ENCODE measurements at places on chromosomes 6 and 20.

- DNase-seq = peak; percentile 27
Observed at GRCh38 chr20:43448748-43449535, 8.8 kb upstream of the SRSF6 start.

DNA sequence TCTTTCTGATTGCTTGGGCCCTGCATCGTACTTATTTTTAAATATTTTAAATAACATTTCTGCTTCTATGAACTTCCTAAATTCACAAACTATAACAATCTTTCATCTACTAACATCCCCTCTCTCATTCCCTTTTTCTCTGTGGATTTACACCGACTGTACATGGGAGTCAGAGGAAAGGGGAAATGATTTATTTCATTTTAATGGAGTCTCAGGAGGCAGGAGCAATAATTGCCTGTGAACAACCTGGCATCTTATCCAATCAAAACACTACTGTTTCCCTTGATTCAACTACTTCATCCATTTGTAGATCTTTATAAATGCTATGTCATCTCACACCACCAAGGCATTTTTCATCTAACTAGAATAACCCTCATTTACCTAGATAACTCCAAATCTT is 89.6 kb downstream of the FHL5 start:
- no peak for DNase-seq

DNA sequence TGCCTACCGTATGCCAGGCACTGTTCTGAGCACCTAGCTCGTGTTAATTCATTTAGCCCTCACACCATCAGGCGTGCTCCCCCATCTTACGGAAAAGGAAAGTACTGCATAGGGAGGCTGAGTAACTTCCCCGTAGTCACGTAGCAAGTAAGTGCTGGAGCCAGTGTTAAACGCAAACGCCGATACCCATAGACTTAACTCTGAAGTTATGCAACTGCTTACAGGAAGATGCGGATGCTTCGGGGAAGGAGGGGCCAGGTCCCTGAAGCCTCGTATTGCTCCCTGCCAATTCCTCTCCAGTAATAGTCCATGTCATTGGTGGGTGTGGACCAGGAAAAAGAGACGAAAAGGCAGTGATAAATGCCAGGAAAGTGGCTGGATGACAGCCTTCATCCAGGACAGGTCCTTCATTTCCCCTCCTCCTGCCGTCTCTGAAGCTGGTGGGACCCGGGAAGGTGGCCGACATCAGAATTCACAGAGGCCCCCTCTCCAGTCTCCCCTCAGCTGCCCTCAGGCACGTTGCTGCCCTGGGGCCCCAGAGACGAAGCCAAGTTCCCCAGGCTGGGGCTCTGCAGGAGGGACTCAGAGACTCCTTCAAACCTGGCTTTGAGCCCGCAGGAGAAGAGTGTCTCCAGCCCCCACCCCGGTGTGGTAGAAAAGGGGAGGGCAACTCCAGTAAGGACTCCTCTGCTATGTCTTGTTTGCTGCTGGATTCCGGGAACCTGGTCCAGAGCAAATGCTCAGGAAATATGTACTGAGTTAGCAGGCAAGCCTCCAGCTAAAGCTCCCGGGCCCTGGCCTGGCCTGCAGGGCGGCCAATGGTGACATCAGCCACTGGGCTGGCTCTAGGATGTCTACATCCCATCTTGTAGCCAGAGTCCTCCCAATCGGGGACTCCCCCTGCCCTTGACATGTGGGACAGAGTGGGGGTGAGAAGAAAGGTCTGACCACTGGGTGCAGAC is 37.8 kb downstream of the RAB44 start:
- peak; percentile 57 for DNase-seq

- DNase-seq = no peak
Observed at GRCh38 chr20:62551407-62552323, 75.9 kb upstream of the GATA5 start.

DNA sequence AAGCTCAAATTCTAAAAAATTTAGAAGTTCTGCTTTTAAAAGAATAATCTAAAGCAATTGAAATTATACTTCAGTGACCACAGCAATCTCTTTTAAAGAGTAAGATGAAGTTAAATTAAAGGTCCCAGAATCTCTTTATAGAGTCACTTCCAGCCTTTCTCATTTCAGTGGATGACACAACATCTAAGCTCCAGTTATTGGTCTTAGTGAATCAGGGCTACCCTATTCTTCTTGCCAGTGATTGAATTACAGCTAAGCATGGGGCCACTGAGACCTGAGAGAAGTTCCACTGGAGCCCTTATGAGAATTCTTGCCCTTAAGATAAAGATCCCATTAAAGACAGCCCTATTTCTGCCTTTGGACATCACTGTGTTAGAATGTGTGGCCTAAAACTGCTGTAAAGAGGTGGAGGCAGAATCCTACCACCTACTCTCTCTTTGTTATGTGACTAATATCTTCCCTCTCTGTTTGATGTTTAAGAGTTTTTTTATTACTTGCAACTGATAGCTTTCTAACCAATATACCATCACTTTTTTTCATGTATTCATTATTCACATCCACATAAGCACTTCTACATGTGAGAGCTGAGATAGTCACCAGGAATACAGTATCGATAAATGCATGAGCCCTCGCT is 128.6 kb downstream of the UNC5CL start:
- DNase-seq = no peak

DNA sequence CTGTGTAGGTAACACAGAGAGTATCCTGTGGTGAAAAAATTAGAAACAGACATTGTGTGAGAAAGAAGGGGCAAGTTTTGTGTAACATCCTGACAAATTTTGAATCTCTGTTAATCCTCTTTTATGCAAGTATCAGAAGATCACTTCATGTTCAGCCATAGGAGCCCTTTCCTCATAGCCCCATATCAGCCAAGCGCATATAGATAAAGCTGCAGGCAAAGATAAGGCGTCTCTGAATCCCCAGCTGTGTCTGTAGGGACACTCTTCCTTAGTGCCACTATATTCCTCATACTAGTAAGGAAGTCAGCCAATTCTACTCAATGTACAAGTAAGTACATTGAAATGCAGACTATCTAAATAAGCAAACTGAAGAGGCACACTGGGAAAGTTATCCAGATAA is 22.3 kb downstream of the HTR1E start:
- no peak for DNase-seq

DNA sequence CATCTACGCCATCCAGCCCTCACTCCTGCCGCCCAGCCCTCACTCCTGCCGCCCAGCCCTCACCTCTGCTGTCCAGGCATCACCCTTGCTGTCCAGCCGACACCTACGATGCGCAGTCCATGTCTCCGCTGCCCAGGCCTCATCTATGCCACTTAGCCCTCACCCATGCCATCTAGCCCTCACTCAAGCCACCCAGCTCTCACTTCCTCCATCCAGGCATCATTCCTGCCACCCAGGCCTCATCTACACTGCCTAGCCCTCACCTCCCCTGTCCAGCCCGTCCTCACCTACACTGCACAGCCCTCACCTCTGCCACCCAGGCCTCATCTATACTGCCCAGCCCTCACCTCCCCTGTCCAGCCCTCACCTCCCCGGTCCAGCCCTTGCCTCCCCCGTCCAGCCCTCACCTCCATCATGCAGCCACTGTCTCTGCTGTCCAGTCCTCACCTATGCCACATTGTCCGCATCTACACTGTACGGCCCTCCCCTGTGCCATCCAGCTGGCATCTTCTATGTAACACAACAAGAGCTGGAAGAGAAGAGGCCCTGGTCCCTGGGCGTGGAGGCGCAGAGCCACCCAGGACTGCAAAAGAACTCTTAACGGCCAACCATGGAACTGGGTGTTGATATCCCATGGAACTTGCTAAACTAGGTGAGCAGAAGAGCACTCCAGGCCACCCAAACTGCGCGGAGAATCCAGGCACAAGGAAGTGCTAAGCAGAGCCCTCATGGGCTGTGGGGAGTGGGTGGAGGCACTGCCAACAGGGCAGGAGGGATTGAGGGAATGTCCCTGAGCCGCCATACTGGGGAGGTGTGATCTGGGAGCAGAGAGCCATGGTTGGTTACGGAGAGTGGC is 31.0 kb downstream of the RNASET2 start:
- DNase-seq = no peak
